Glutamatergic neuron (in vitro differentiated cells): ENCODE measurements at places on chromosomes 4 and X. TPM values are rescaled to one million over a fixed set of nuclear protein-coding genes. Genes with fewer than 3 reads are reported as not detected.

DNA sequence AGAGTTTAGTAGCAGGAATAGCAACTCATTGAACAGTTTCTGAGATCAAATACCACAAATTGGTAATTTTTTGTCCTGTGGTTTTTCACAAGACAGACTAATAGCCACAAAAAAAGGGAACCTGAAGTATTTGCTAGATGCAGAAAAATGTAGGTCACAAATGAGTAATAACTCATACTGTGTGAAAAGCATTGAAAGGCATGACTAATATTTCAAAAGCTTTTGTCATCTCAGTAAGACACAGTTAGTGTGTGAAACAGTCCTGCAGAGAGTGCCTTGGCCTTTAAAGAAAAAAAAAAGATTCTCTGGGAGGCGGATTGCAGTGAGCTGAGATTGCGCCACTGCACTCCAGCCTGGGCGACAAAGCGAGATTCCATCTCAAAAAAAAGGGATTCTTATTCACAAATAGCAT is 31.4 kb upstream of the SLC25A31 start:
- no peak overlapping the region for H3K4me3 ChIP-seq
- no peaks in the 10 kb centered on the region for H3K27me3 ChIP-seq
- H3K4me1 ChIP-seq: no peaks in the 10 kb centered on the region
- no peak overlapping the region for H3K27ac ChIP-seq
- H3K36me3 ChIP-seq: no peaks in the 10 kb centered on the region
- DNase-seq: no peak

- no peak for DNase-seq
- no peaks in the 10 kb centered on the region for H3K36me3 ChIP-seq
- peaks cover 6% of the 10 kb centered on the region for H3K4me1 ChIP-seq
- H3K27me3 ChIP-seq: peaks cover 4% of the 10 kb centered on the region
- H3K4me3 ChIP-seq: no peak overlapping the region
- H3K27ac ChIP-seq: no peak overlapping the region
Measured at GRCh38 chr4:98446499-98447375, 185.6 kb downstream of the RAP1GDS1 start.

DNA sequence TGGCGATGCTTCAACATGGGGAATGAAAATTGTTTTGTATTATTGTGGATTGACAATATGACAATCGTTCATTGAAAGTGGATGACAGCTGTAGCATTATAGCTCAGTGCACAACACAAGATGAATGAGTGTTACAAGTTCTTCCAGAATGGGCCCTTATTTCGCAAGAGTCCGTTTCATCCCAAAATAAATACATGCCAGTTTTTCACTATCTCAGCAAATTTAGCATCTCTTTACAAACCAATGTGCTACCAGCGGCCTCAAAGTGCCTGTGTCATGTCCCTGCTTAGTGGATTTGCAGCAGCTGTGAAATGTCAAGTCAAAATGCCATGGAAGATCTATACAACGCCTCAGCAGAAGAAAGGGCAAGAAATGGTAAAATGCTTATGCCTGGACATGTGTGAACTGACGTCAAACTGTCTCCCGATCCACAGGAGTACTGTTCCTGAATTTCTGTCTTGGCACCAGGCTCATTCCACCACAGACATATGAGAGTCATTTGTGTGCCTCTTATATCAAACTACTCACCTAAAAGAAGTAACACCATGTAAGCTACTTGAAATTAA is 109.6 kb downstream of the MAML3 start:
- peaks cover 62% of the 10 kb centered on the region for H3K4me1 ChIP-seq
- peaks cover 9% of the 10 kb centered on the region for H3K36me3 ChIP-seq
- DNase-seq: no peak
- H3K27me3 ChIP-seq: peaks cover 10% of the 10 kb centered on the region
- no peak overlapping the region for H3K4me3 ChIP-seq

ANK2 gene
- total RNA-seq: 1,513 TPM

GRCh38 chrX:63404332-63404731 is 53.2 kb upstream of the SPIN4 start:
- H3K4me3 ChIP-seq: no peak overlapping the region
- H3K4me1 ChIP-seq: no peaks in the 10 kb centered on the region
- no peaks in the 10 kb centered on the region for H3K27me3 ChIP-seq
- no peak for DNase-seq
- H3K27ac ChIP-seq: no peak overlapping the region
- H3K36me3 ChIP-seq: no peaks in the 10 kb centered on the region

DNA sequence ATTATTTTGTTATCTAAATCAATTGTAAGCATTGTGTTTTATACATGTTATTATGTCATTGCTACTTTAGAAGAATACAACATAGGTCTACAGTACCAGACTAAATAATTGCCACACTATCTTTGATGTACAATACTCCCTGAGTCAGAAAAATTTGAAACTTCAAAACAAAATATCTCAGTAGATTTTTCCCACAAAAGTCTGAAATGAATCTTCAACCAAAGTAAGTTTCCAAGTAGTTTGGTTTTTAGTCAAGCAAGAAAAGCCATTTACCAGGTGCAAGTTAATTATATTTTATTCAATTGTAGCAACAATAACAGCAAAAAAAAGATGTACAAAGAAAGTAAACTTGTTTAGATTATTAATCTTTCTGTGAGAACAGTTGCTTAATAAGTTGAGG is 11.4 kb upstream of the PARM1 start:
- no peaks in the 10 kb centered on the region for H3K36me3 ChIP-seq
- H3K4me1 ChIP-seq: no peaks in the 10 kb centered on the region
- H3K27me3 ChIP-seq: no peaks in the 10 kb centered on the region
- DNase-seq: no peak

DNA sequence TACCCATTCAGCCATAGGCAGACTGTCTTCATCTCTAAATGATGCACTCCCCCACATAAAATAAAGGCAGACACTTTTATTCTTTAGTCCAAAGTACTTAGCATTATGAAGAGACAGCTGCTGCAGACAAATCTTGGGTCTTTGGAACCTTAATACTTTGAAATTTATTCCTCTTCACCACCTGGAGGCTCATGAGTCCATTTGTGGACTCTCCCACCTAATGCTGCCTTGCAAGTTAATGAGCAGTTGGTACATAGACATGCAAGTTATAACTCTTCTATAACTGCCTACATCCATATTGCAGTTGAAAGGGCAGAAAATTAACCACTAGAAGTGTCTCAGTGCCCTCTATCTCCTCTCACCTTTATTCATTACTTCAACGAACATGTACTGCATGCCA is 118.6 kb upstream of the CPEB2 start:
- H3K4me3 ChIP-seq: no peak overlapping the region
- H3K27me3 ChIP-seq: no peaks in the 10 kb centered on the region
- H3K27ac ChIP-seq: no peak overlapping the region

PGK1 gene
- 263 TPM for total RNA-seq

DNA sequence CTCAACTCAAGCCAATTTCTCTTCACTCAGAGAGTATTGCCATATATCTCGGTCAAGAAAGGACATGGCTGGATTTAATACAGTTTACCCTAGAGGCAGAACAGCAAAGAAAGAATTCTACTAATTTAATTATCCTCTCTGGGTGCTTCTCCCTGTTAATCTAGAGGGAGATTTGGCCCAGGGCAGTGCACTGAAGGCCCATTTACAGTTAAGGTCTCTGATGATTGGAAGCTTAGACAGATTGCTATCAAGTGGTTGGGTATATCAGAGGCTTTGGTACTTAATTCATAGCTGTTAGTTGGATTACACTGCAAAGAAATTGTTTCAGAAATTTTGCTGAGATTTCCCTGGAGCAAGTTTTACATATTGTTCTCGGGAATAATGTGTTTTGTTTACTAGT is 4.6 kb upstream of the CNKSR2 start:
- no peaks in the 10 kb centered on the region for H3K36me3 ChIP-seq
- H3K27me3 ChIP-seq: no peaks in the 10 kb centered on the region
- H3K27ac ChIP-seq: no peak overlapping the region

HS3ST1 gene
- 1.7 TPM for total RNA-seq

DNA sequence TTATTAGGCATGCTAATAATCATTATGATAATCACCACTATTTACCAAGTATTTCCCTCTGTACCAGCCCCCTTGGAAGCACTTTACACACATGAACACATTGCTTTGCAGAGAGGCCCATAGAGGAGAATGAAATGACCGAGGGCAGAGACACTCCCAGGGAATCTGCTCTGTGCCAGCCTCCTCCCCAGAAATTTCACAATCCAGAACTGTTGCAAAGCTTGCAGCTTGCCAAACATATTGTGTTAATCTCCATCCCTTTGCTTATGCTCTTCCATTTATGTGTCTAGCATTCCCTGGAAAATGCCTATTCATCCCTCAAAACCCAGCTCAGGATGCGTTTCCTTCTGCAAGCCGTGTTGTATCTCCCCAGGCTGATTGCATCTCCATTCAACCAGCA is 37.8 kb downstream of the CYTL1 start:
- peaks cover 3% of the 10 kb centered on the region for H3K27me3 ChIP-seq
- DNase-seq: no peak
- no peak overlapping the region for H3K27ac ChIP-seq
- H3K4me3 ChIP-seq: no peak overlapping the region
- peaks cover 13% of the 10 kb centered on the region for H3K36me3 ChIP-seq
- H3K4me1 ChIP-seq: no peaks in the 10 kb centered on the region
